ENCODE measurements at places on chromosomes 16 and 17. TPM values are rescaled to one million over a fixed set of nuclear protein-coding genes. Genes with fewer than 3 reads are reported as not detected.
A peak's percentile ranks its signal among the peaks of the same experiment; 100 is the strongest.

The CBFA2T3 gene
- total RNA-seq = 1.6 TPM

DNA sequence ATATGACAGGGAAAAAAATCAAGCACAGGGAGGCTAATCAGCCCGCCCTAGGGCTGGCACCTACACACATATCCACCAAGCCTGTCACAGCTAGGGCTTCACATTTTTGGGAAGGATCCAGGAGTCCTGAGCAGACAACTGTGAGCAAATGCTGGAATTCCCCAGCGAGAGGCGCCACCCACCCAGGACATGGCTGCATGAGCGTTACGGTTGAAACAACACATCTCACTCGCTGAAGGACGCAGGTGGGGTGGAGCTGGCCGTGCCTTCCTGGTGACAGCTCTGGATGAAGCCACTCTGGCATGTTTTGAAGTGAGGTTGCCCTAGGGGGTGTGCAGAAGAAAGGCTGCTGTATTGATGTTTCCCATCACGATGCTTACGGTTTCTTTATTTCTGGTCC is 315.1 kb upstream of the EEF2KMT start:
- DNase-seq = peak; percentile 18

The TPSB2 gene
- not detected for total RNA-seq

DNA sequence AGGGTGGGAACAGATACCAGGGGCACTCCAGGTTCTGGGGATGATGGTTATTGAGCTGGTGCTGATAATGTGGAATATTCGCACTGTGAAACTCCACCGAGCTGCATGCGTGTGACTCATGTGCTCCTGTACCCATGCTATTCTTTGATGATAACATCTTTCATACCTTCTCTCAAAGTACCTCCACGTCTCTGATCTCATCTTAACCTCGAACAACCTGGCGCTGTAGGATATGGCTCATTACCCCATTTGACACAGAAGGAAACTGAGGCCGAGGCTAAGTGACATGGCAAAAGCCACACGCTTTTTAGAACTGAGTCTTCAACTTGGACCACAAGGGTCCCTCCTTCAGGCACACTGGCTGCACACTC is 30.2 kb upstream of the MRPS23 start:
- DNase-seq = no peak

DNA sequence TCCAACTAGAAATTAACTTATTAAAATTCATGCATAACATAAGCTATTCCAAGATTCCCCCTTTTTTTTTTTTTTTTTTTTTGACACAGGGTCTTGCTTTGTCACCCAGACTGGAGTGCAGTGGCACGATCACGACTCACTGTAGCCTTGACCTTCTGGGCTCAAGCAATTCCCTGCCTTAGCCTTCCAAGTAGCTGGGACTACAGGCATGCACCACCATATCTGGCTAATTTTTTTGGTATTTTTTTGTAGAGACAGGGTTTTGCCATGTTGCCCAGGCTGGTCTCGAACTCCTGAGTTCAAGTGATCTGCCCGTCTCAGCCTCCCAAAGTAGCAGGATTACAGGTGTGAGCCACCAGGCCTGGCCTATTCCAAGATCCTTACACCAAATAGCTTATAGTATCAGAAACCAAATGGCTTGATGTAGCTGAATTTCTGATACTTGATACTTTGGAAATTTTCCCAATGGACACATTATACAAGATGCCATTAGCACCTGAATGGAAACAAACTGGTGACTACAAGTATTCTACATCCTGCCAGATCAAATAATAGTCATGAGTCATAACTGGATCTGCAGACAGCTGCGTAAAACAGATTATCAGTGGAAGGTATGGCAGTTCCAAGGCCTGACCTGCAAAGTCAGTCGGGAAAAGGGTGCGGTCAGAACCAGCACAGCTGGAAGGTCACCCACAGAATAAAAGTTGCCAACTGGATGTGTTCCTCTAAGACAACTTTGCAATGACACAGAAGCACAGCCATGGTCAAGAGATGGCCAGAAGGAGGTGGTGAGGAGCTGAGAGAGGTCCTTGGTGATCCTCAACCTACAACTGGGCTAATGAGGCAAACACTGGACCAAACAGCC is 14.5 kb downstream of the TUBG1 start:
- DNase-seq = no peak

DNA sequence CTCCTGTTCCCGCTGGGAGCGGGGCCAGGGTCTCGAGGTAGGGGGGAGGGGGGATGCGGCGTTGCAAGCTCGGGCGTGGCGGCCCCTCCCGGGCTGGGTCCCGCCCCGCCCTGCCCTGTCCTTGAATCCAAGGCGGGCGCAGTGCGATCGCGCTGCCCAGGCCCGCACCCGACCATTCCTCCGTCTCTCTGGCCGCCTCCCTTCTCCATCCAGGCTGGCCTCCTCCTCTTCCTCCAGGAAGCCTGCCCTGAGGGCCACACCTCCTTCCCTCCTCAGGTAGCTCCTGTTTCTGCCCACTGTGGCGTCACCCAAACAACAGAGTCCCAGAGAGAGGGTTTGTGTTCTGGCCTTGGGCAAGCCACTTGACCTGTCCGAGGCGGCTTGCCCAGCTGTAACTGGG is 43.0 kb upstream of the TAC4 start:
- DNase-seq = no peak

DNA sequence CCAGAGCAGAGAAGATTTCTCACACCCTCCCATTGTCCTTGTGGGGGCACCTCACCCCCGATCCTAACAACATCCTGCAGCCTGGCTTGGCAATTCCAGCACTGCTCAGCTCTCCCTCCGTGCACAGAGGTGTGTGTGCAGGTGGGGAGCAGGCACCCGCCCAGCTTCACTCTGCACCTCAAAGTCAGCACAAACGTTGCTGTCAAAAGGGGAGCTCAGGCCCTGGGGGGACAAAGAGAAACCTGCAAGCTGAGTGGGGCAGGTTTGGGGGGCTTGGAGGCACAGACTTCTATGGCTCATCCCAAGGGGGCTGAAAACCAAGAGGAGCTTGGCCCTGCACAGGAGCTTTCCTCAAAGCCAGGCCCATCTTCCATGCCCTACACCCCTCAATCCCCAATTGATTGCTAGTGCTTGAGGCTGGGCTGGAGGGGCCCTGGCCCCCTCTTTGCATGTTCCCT is 231.9 kb upstream of the TNRC6C start:
- no peak for DNase-seq

The ENPP7 gene
- not detected for total RNA-seq

The OR3A3 gene
- not detected for total RNA-seq

DNA sequence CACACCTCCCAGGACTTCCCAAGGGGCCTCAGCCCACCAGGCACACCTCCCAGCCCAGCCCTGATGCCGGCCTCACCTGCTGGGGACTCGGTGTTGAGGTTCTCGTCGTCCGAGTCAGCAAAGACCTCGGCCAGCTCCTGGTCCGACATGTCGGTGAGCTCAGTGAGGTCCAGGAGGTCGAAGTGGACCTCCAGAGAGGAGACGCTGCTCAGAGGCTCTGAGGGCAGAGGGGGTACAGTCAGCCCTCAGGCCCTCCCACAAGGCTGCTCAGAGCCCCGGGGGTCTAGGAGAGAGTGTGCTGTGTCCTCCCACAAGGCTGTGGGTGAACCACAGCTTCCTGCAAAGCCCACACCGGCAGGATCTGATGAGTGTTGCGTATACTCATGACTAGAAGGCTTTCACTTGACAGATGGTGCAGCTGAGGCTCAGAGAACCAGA is 10.5 kb downstream of the DBNDD1 start:
- no peak for DNase-seq

DNA sequence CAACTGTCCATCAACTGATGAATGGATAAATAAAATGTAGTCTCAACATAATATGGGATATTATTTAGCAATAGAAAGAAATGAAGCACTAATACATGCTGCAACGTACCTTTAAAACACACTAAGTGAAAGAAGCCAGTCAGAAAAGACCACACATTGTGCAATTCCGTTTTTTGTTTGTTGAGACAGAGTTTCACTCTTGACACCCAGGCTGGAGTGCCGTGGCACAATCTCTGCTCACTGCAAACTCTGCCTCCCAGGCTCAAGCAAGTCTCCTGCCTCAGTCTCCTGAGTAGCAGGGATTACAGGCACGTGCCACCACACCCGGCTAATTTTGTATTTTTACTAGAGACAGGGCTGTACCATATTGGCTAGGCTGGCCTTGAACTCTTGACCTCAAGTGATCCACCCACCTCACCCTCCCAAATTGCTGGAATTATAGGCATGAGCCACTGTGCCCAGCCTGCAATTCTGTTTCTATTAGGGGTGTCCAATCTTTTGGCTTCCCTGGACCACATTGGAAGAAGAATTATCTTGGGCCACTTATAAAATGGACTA is 40.1 kb downstream of the SCNN1B start:
- no peak for DNase-seq

DNA sequence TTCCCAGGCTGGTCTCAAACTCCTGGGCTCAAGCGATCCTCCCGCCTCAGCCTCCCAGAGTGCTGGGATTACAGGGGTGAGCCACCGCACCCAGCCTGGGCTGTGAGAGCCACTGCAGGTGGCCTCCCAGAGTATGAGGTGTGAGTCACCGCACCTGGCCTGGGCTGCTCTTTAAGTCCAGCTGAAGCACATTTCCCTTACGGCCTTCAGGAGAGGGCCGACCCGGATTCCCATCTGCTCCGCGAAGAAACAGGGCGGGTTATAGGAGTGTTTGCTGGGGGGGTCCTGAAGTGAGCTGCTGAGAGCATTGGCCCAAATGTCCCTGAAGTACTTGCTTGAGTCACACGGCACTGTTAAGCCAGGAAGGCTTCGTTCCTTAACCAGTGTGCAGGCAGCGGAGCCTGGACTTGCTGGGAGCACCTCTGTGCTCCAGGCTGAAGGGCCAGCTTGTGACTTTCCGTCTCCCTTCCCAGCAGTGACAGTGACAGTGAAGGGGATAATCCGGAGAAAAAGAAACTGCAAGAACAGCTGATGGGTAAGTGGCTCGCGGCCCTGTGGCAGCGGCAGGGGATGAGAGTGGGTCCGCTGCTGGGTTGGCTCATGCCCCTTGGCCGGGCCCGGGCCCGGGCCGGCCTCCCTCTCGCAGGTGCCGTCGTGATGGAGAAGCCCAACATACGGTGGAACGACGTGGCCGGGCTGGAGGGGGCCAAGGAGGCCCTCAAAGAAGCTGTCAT is 7.2 kb downstream of the VPS4A start:
- no peak for DNase-seq

DNA sequence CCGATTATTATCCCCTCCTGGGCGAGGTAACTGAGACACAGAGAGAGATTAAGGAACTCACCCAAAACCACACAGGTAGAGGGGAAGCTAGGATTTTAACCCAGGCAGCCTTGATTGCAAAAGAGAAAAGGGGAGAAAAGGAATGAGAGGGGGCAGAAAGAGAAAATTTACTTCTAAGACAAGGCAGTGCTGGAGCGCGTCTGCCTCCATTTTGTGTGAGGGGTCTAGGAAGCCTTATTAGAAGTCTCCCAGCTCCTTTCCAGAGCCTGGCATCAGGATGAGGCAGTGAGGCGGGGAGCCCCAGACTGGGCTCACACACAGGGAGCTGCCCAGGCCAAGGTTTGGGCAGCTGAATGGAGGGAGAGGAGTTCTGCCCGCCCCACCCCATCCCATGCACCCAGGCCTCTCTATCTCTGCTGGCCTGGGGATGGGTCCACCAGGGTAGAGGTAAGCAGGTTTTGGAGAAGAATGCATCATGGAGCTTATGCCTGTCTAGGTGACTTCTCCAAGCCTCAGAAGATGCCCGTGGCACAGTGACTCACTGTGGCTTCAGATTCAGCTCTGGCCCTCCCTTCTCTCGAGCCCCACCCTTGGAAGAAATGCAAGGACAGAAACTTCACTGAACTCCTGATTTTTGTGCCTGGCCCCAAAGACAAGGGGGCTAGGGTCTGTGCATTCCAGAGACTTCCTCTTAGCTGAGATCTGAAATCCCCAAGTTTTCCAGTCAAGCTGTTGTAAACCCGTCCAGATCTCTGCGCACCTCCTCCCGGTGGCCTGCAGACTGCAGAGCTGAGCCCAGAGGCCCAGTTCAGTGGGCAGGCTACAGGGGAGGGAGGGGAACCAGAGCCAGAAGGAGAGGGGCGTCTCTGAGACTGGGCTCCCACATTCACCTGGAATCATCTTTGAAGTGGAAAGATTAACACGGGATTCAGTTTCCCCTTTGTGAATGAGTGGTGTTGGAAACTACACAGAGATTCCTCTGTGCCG is 95.1 kb upstream of the CDH5 start:
- no peak for DNase-seq

DNA sequence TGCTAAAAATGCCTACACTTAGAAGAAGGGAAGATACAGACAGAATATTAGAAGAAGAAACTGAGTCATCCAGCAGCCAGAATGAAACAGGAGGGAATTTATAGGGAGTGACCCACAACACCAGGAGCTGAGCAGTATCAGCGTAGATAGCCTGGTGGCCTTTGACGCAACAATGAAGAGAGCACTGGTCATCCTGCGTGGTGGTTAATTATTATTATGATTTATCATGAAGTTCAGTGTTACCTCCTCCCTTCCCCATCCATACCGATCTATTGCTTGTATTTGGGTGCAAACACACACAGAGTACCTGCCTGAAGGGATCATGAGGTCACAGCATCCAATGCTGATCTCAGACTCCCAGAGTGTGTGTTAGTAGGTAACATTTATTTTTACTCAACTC is 38.5 kb downstream of the ERCC4 start:
- DNase-seq = no peak

The PRM2 gene
- total RNA-seq = not detected

The PLCG2 gene
- total RNA-seq = 103 TPM

GRCh38 chr16:28324235-28324886 is 32.0 kb downstream of the SBK1 start:
- no peak for DNase-seq

DNA sequence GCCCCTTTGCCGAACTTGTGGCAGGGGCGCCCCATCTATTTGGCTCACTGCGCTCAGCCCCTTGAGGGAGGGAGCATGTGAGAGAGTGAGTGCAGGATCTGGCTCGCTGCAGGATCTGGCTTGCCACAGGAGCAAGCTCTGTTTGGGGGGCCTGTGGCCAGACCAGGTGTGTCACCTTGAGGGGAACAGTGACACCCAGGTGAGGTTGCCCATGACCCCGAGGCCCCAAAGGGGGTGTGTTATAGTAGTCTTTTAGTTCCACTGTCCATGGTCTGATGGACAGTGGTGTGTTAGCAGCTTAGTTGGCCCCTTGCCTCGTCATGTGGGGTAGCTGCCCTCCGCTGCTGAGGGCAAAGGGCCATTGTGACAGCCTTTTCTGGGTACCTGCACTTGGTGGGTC is 41.6 kb downstream of the CCDC42 start:
- no peak for DNase-seq

The SLC2A4 gene
- 2.2 TPM for total RNA-seq

The PERCC1 gene
- not detected for total RNA-seq

DNA sequence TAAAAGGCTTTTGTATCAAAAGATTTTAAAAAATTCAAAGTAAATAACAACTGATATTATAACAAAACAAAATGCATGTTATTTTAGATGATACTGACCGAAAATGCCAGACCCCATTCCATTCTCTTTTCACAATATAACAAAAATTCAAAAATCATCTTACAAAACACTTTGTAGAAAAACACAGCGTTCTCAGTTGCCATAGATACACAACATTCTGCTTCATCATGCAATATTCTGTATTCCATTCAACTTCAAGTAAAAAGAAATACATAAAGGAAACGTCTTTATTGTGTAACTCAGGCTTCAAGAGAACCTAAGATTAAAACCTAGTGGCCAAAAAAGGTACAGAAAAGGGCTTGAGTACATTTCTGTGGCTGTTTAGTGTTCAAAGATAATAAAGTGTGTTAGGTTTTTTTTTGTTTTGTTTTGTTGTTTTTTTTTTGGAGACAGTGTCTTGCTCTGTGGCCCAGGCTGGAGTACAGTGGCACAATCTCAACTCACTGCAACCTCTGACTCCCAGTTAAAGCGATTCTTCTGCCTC is 250.5 kb downstream of the CEP112 start:
- DNase-seq = no peak

Data from endothelial cell (in vitro differentiated cells).